Activated T-helper 1 cell treated with anti-CD3 and anti-CD28 coated beads, Interleukin-2, amount 50 U/mL, for 16 hours (primary cell): ENCODE measurements at places on chromosomes 5 and 9.

- DNase-seq = no peak
Observed at GRCh38 chr5:152366716-152367115, 38.4 kb downstream of the NMUR2 start.

- no peak for DNase-seq
Observed at GRCh38 chr5:133048993-133049725, 2.7 kb upstream of the HSPA4 start.

- peak; percentile 14 for DNase-seq
Observed at GRCh38 chr9:6566409-6567139, 79.0 kb downstream of the GLDC start.

GRCh38 chr9:93126825-93127368 lies 7.2 kb downstream of the NINJ1 start:
- DNase-seq = no peak

- DNase-seq = no peak
Observed at GRCh38 chr5:41754857-41755256, 115.4 kb downstream of the OXCT1 start.
